ENCODE measurements at places on chromosomes 6 and 20.

GRCh38 chr20:12255461-12255970, 337.8 kb downstream of the BTBD3 start:
- no peak for DNase-seq

DNA sequence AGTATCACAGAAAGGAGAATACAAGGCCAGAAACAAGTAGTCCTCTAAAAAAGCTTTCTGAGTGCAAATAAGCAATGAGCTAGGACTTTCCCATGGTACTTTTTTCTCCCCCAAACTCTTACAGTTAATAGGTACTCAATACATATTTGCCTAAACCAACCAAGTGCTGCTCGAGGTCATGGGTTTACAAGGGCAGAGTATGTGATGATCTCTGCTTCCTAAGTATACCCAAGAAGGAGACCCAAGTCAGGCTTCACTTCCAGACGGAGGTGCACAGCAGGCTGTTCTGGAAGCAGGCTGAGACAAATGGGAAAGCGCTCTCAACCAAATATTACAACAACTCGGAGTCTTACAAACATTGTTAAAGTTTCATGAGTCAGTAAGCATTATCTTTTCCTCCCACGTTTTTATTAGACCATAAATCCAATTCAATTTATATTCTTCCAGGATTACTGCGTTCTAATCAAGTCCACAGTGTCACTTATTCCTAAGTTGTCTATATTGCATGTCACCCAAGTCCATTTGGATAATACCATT, 8.1 kb downstream of the FYN start:
- no peak for DNase-seq

GRCh38 chr6:15356179-15356578, 110.3 kb downstream of the JARID2 start:
- DNase-seq: no peak

DNA sequence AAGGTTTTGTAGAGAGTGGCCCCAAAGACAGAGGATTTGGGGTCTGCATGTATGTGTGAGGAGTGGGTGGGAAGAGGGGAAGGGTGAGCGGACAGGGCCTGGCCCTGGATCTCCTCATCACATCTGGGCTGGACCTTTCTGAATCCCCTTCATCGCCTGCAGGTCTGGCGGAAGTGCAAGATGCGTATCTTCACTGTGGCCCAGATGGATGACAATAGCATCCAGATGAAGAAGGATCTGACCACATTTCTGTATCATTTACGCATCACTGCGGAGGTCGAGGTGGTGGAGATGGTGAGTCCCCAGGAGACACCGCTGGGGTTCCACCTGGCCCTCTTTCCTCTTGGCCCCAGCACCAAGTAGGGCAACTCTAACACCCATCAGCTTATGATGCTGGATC, 24.4 kb downstream of the SLC12A5 start:
- no peak for DNase-seq

DNA sequence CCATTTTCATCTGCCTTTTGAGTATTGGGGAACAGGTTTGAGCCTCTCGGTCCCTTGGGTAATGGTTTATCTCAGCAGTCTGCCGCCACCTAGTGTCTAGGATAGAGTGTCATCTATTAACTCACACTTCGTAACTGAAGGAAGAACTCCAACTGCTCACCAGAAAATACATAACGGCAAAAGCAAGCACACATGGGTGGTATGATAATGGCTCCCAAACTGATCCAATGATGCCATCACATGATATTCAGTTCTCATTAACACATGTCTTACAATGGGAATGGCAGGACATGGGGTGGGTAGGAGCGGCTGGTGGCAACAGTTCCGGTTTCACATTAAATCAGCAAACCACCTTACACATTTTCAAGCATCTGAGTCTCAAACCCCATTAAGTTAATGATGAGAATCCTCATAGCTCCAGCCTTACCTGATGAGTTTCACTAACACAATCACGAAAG, 110.7 kb upstream of the PHACTR1 start:
- DNase-seq: no peak

GRCh38 chr6:79440598-79440997, 96.6 kb downstream of the LCA5 start:
- no peak for DNase-seq

DNA sequence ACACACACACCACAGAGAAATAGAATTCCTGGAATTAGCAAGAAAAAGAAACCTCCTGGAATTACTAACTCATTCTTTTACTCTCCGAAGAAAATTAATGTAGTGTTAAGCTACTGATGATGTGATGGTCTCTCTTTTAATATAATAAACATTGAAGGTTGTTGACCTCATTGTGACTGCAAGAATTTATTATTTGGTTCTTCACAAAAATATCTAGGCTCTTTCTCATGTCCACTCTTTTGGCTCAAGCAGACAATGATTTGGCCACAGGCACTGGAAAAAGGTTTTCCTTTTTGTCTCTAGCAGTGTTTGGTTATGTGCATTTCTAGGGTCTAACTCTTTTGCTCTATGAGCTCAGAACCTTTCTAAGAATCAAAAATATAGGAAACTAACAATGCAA, 811.9 kb downstream of the TENT5A start:
- no peak for DNase-seq

DNA sequence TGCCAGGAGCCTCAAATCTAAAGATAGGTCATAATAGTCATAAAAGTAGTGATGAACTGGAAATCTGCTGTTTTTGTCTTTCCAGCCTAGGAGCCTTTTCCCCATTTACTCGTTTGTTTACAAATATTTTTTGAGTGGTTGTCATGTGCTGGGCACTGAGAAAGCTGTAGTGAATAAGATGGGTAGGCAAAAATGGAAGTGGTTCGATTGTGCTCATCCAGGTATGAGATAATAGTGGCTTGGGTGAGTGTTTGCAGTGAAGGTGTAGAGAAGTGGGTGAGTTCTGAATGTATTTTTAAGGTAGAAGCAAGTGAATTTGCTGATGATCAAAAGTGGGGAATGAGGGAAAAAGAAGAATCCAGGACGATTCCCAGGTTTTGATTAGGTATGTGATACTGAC, 53.0 kb downstream of the CARMIL1 start:
- no peak for DNase-seq

DNA sequence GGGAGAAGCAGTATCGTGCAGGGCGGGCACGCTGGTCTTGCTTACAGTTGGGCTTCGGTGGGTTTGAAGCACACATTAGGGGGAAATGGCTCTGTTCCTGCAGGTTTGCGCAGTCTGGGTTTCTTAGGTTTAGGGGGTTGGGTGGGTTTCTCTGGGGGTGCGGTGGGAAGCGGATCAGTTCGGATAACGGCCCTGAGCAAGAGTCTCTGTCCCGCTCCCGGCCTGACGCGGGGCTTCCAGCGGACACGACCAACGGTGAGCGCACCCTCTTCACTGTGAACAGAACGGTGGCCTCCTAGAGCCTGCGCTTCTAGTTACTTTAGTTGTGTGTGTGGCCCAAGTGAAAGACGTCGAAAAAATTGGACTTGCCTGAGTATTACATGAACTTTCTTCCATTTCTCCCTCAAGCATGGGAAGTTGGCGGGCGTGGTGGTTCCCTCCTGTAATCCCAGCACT, 635 bp upstream of the ELOVL2 start:
- no peak for DNase-seq

DNA sequence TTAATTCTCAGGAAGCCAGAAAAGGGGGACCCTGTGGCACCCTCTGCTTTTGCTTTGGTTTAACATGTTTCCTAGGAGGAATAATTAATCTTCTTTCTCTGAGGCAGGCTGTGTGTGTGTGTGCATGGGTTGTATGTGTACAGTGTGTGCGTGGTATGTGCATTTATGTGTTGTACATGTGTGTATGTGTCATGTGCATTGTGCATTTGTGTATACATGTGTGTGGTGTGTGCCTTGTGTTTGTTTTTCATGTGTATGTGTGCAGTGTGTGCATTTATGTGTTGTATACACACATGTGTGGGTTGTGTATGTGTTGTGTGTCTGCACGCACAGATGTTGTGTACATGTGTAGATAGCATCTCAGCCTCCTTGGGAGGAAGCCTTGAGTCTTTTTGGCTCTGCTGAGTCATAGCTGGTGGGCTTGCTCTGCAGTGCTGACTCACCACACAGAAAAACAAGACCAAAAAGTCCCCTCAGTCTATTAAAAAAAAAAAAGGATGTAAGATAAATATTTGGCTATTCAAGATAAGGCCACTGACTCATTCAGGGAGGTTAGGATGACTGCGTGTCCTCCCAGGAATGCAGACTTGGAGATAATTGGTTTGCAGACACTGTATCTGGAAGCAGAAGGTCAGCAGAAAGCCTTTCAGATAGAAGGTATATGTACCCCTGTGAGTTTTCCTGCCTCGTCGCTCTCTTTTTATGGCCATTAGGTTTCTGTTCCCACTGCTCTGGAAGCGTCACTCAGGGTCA, 58.6 kb downstream of the SYNJ2 start:
- DNase-seq: no peak

GRCh38 chr20:8474027-8474668, 342.1 kb downstream of the PLCB1 start:
- no peak for DNase-seq

GRCh38 chr6:20362623-20363022, 39.1 kb upstream of the E2F3 start:
- no peak for DNase-seq

DNA sequence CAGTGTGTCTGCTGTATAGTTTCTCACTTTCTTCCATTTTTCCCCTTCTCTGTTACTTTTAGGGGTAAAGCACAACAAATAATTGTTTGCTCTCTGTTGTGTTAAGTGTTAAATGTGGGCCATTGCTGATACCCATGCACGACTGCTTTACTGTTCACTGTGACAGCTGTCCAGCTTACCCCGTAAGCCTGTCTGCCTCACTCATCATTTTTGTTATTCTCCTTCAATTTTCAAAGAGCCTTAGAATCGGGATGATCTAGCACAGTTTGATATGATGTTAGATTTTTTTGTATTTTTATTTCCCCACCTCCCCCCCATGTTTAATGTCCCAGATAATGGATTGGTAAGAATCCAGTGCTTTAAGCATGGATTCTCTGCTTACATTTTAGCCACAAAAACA, 41.2 kb upstream of the MLIP start:
- DNase-seq: no peak

GRCh38 chr6:87990871-87991270, 56.8 kb upstream of the SPACA1 start:
- DNase-seq: no peak
